Stimulated activated CD8-positive, alpha-beta memory T cell treated with anti-CD3 and anti-CD28 coated beads, Interleukin-7, amount 100 ng/mL, for 1 hour (primary cell): ENCODE measurements at places on chromosomes 3 and 15.

- no peak for DNase-seq
These were observed 87.2 kb downstream of the HMG20A start for GRCh38 chr15:77507911-77508310.

- DNase-seq: no peak
These were observed 85.2 kb downstream of the KBTBD8 start for GRCh38 chr3:67083277-67083676.

DNA sequence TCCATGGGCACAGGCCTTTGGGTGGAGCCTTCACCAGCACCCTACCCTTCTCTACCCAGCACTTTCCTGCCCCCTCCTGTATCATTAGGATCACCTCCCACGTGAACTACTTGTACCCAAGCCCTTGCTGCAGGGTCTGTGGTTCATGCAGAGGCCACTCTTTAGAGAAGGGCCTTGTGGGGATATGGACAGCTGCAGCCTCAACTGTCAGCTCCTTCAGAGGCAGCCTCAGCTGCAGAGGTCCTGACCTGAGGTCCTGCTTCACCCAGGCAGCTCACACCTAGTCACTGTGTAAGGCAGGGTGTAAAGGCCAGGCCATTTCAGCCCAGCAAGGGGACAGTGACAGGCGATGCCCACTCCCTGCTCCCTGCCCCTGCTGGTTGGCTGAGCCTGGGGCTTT is 448.6 kb upstream of the PROK2 start:
- DNase-seq: no peak

DNA sequence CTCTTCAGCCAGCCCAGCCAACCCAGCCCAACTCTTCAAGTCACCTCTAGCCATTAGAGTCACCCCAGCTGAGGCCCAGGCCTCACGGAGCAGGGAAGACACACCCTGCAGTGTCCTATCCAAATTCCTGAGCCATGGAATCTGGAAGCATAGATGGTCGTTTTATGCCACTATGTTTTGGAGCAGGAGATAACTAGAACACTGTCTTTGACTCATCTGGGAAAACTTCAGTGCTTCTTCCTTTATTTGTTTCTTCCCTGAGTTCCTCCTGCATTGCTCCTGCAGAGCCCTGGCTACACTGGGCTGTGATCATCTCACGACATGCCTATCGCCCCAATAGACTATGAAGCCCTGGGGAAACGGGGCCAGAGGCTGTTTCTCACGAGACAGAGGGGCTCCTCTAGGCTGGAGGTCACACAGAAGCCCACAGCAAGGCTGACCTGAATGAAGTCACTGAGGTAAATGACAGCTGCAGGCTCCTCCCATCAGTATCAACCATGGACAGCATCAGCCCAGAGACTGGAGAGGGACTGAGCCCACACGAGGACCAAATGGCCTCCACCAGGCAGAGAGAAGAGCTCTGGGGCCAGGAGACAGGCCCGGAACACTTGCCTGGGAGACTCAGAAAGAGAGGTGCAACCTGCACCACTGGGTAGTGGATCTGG is 22.7 kb downstream of the CRABP1 start:
- DNase-seq: no peak

GRCh38 chr3:7328339-7328738 is 467.4 kb downstream of the GRM7 start:
- DNase-seq: no peak

DNA sequence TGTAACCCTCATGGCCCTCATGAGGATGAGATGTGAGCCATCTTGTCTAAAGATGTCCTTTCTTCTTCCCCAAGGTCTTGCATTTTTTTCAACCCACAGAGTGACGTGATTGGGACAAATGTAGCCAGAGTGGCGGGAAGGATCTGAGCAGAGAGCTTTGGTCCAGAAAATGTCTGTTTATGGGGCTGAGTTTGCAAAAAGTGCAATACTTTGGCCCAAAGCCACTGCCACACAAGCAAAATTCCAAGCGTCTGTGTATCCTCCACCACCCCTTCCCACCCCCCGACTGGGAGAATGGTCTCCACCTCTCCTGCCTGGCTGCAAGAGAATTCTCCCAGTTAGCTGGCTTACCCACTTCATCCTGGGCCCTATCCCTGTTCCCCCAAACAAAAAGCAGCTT is 246.9 kb upstream of the LRIG1 start:
- DNase-seq: no peak

DNA sequence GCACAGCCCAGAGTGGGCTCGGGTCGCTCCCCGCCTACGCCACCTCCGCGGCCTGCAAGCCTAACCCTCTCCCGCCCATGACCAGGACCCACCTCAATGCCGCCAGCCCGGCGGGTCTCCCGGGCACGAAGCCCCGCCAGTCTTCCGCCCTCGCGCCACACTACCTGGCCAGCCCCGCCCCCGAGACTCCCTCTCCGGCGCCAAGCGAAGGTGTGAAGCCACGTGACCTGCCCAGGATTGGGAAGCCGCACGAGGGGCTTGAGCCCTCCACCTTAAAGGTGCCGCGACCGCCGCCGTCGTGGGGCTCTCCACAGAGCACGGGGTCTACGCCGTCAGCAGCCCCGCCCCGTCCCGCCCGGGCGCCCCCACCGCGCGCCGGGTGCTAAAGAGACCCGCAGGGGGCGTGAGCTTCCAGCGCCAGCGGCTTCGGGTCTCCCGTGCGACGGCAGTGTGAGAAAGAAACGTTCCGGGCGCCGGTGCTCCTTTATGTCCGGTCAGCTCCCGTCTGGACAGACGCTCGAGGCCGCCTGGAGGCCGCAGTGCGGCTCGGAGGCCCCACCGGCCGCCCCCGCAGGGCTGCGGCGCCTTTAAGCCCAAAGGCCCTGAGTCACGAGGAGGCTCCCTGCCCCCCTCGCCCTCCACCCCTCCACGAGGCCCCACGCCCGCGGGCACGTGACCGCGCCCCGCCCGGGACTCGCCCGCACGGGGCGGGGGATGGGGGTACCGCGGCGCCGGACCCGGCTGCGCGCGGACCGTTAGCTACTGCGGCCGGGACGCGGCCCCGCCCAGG is at the start of gene CPEB1:
Gene CPEB1 (minus strand): TSS at position 319 of the 790 bp plus-strand sequence. CDS start 18,904 bp downstream, outside the sequence.
- no peak for DNase-seq

DNA sequence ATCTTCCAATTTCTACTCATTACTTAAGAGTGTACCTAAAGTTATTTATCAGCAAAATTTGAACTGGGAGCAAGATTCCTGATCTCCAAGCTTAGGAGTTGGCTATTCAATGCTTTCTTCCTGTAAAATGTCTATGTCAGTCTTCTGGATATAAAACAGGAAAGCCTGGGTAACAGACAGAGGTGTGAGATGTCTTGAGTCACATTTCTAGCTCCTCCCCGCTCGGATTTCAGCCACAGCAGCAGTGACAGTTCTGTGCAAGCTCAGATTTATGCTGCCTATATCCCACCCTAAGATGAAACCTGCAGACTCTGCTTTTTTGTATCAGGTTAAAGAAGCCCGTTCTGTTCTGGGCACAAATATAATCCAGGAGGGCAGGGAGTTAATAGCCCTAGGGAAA is 2.1 kb upstream of the ARMC8 start:
- no peak for DNase-seq

DNA sequence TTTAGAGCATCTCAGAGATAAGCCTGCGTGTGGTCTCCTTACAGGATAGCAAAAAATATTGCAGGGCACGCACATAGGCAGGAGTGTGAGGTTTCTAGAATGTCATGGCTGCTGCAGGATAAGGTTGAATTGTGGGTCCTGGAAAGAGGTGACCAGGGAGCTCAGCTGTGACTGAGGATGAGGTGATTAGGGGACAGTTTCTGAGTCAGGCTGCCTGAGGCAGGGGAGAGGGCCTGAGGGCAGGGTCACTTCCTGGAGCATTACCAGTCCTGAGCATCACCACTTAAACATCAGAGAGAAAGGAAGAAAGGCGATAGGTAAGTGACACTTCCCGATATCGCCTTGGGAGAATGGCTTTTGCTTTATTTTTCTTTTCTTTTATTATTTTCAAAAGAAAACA is 813.8 kb downstream of the TUSC7 start:
- no peak for DNase-seq

GRCh38 chr3:38707730-38708129 is 58.2 kb upstream of the SCN5A start:
- DNase-seq: no peak

GRCh38 chr3:178508443-178508825 is 27.8 kb upstream of the KCNMB2 start:
- DNase-seq: no peak

GRCh38 chr15:57570994-57571393 is 20.7 kb upstream of the MYZAP start:
- no peak for DNase-seq

DNA sequence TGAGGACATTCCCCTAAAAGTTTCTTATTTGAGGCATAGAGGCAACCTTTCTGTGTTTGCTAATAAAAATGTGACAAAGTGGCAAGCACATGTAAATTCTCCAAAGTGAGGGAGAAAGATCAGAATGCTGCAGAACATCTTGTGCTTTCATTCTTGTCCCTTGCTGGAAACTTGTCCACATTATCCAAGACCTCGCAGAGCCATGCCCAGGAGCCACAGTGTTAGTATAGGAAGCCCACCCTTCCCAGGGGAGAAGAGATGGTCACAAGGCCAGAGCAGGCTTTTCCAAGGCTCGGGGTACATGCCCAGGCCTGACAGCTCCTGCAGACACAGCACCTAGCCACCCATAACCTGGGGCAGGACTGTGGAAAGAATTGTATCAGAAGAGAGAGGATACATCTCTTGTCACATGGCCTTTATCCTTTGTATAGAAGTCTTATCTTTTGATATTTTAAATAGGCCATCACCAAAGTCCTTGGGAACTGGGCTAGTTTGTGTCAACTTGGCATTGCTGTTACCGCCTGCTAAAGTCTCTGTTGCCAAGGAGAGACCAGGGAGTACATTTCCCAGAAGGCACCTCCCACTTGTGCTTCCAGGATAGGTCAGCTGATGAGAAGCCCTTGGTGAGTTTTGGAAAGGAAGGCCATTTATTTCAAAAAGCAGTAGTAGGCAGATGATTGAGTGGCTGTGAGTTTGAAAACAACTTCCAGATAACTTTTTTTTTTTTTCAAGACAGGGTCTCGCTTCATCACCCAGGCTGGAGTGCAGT is 10.5 kb downstream of the DLEC1 start:
- DNase-seq: no peak

GRCh38 chr3:107598926-107599771 is 76.4 kb downstream of the BBX start:
- DNase-seq: no peak

DNA sequence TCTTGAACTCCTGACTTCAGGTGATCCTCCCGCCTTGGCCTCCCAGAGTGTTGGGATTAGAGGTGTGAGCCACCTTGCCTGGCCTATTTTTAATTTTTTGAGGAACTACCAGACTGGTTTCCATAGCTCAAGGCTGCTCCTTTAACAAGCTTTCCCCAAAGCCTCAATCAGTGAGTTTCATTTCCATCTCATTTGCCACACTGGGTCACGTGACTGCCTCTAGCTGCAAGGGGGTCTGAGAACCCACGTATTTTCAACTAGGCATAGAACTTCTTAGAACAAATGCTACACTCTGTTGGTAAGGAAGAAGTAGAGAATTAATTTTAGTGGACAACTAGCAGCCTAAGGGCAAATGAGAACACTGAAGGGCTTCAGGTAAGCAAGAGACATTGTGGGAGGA is 3.1 kb upstream of the CD276 start:
- no peak for DNase-seq

DNA sequence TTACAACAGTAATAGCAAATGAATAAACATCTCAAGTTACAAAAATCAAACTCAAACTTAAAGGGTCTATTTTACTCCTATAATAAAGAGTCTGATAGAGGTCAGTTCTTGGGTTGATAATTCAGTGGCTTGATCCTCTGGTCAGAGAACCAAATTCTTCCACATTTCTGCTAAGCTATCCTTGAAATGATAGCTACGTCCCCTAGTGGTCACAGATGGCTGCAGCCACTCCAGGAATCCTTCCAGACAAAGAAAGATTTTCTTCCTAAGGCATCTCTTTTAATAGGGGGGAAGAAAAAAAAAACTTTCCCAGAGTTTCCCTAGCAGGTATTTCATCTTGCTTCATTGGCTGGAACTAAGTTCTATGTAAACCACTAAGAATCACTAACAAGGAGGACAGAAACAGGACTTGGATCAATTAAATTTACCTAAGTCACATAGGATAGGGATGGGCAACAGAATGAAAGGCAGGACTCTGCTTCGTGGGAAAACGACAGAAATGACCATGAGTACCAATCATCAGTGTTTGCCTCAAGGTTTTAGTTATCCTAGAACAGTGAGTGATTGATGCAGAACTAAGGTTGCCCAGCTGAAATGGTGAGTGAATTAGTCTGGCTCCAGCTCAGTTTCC is 160.7 kb downstream of the STAC start:
- no peak for DNase-seq

DNA sequence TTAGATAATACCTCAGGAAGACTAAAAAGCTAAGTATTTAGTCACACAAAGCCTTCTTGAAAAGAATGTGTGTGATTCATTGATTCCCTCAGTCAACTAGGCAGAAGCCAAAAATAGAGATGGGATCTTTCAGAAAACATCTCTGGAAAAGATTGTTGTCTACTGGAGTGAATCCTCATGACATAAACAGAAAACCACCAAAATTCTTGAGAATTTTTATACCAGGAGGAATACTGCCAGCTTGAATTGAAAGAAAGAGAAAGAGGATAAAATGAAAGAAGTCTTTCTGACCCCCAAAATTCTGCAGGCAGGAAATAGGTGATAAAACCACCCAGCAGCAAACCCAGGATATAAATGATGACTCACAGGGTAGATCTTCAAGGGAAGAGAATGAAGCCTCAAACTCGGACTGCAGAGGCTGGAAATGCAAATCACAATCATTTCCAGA is 363.1 kb upstream of the PLSCR5 start:
- no peak for DNase-seq

GRCh38 chr3:104604326-104605010 is 762.2 kb upstream of the ALCAM start:
- DNase-seq: no peak

GRCh38 chr3:32556332-32556731 is 14.3 kb downstream of the DYNC1LI1 start:
- no peak for DNase-seq

GRCh38 chr15:23762026-23762425 is 74.9 kb upstream of the NDN start:
- no peak for DNase-seq

GRCh38 chr3:118802325-118803095 is 232.1 kb downstream of the IGSF11 start:
- DNase-seq: no peak

DNA sequence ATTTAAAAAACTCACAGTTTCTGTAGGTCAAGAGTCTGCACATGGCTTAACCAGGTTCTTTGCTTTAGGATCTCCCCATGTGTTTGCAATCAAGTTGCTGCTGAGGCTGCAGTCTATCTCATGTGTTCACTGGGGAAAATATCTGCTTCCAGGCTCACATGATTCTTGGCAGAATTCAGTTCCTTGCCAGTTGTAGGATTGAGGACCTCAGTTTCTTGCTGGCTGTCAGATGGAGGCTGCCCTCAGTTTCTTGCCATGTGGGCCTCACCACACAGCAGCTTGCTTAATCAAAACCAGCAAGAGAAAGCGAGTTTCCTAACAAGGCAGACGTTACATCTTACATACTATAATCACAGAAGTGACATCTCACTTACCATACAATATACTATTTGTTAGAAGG is 10.0 kb upstream of the TBC1D5 start:
- no peak for DNase-seq

- no peak for DNase-seq
These were observed 2.5 kb upstream of the GPR176 start for GRCh38 chr15:39922462-39923092.
